ENCODE measurements at places on chromosomes 13 and 19. TPM values are rescaled to one million over a fixed set of nuclear protein-coding genes. Genes with fewer than 3 reads are reported as not detected.

LGALS13 gene
- not detected for total RNA-seq

DNA sequence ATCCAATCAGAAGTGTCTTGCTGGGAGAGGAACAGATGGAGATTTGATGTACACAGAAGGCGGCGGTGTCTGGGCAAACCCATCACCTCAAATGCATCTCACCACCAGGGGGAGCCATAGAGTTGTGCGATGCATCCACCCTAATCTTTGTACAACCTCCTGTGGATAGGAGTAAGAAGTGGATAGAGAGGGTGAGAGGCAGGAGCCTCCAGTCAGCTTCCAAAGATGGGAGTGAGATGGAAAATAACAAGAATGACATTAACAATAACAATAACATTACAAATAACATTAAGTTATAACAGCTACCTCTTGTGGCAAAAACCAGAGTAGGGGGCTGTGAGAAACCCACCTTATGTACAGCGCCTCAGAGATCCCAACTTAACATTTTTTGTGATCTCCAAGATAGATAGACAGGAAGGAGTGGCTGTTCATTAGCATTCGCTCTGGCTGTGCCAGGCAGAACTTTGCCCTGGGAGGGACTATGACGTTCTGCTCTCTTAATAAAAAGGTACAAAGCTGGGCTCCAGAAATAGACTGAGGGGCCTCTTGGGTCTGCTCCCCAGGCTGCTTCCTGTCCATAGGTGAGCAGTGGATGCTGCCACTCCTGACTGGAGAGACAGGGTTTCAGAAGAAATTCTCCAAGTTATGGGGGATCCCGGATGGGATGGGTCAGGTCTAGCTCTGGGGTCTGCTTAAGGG is 5.2 kb upstream of the CEACAM18 start:
- peak; percentile 22 for DNase-seq

DNA sequence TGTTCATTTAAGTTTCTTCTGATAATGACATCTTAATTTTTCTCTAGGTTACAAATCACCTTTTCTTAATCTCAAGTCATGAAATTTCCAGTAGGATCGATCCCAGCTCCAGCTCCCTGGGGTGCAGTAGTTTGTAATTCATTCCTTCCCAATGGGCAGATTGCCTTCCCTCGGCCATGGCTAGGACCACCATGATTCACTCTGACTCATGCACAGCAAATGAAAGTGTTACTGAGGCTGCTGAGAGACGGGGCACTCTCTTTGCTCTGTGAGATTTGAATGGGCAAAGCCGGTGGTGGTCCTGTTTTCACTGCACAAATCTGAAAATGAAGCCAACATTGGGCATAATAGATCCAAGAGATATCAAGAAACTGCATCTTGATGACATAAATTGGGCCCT is 202.8 kb upstream of the IRS2 start:
- DNase-seq = no peak

DNA sequence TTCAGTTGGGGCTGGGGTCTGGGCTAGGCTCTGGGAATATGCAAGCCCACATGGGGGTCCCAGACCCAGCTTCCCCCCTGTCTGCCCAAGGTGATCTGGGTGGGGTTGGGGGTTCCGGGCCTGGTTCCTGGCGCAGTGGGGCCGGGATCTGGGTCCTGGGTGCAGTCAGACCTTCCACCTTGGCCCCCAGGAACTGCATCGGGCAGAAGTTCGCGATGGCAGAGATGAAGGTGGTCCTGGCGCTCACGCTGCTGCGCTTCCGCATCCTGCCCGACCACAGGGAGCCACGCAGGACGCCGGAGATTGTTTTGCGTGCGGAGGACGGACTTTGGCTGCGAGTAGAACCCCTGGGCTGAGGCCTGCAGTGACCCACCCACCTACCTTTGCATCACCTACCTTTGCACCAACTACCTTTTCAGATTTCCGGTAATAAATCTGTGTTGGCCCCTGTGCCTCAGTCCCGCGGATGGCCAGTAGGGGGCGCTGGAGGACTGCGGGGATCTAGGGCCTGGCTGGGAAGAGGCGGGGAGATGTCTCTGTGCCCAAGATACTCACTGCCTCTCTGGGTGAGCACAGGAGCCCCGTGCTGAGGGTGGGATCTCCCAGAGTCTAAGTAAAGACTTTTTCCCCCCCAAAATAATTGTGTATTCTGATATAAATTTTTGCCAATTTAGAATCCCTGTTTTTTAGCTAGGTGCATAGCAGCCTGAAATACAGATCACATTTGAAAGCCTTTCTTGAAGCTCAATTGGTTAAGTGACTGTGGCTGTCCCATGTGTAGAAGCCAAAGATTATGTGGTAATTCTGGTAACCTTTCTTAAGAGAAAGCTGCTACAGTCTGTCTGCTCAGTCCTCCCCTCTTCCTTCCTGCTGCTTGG is 11.5 kb upstream of the CYP4F3 start:
- peak; percentile 20 for DNase-seq

KLK1 gene
- not detected for total RNA-seq

SLC6A16 gene
- not detected for total RNA-seq

- no peak for DNase-seq
Measured at GRCh38 chr13:99542788-99543406, 41.6 kb downstream of the TM9SF2 start.

DNA sequence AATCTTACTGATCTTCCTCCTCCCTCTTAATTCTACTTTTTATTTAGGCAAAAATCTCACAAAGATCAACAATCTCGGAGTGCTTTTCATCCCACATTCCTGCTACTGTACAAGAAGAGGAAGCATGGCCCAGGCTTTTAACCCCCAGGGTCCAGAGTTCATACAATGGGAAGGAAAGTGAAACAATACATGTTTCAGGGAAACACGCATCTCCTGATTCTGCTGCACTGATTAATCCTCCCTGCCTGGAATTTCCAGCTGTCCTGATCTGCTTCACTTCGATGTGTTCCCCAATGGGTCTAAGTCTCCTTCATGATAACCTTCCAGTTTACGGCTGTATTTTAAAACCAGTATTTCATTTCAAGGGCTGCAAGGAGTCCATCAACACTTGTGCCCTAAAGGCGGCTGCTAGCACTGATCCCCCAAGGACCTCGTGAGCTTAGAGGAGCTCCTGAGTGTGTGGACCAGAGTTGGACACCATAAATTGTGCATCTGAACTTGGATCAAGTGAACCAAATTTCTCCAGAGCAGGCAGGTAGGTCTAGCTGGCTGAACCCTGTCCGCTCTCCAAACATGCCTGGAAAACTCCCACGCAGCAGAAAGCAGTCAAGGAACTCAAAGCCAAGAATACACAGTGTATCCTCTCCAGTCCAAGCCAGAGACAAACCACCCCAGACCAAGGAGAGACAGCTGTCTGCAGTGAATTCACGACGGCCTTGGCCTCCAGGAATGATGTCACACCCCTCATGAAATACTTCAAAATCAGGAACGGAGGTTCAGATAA is 44.3 kb downstream of the COL4A1 start:
- peak; percentile 37 for DNase-seq

DNA sequence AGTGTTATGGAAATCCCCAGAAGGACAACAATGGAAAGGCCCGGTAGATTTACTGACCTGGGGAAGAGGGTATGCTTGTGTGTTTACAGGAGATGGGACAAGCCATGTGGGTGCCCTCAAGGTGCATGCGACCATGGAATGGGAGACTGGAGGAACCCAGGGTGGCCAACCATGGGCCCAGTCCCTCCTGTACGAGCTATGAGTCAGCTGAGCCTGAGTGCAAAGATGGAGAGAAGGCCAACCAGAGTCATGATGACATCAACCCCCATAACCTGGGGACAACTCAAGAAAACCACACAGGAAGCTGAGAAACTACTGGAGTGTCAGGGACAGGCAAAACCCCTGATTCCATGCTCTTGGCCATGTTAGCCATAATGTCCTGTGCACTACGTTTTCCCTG is 7.8 kb downstream of the ZNF350 start:
- DNase-seq = no peak

SPACA4 gene
- total RNA-seq = not detected

- no peak for DNase-seq
Measured at GRCh38 chr13:40615619-40616018, 50.8 kb downstream of the FOXO1 start.

DNA sequence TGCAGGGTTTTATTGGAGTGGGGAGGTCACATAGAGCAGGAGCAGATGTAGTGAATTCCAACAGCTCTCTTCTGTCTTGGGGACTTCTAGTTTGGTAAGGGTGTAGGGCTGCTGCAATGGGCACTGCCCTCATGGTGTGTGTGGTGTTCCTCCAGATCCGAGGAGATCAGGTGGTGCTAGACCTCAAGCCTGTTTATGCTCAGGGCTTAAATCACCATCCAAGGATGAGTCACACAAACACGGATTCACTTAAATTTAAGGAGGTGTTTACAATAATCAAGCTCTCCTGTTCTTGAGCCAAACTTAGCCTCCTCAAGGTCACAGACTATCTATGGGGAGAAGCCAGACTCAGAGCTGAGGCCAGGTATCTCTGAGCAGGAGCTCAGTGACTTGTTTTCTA is 23.0 kb downstream of the HS6ST3 start:
- DNase-seq = peak; percentile 1
